SIG-M5 (cell line): ENCODE measurements at places on chromosomes 6 and 20.

GRCh38 chr6:151869345-151869744, 61.9 kb downstream of the ESR1 start:
- DNase-seq = no peak

DNA sequence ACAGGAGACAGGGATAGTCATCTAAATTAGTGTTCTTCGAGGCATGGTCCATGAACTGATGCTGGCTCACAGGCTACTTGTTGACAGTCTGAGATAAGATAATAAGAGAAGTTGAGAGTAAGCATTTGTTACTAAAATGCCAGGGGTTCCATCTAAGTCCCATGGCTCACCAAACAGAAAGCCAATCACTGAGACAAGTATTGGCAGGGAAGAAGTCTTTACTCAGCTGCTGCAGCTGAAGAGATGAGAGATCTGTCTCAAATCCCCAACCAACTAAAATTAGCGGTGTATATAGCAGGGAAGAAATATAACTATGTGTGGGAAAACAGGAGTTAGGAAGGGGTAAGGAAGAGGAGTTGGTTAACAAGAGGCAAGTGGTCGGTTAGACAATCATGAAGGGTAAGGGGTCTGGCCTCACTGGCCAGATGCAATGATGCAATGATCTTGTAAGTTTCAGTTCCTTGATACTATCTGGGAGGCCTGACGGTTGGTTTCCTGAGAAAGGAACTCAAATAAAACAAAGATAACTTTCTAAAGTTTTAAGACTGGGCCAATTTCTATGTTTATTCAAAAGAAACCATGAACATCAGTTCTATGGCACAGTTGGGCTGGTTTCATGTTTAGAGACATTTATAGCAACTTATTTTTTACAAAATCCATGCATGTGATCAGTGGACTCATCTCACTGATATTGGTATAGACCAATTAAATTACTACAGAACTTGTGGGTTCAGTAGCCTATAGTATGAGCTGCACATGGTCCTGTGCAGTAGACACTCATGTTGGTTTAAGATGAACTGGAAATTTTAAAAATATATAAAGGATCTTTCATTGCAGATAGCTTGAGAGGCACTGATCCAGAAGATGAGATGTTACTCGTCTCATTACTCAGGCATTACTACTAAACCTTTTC, 9.9 kb upstream of the HEBP2 start:
- DNase-seq = no peak

DNA sequence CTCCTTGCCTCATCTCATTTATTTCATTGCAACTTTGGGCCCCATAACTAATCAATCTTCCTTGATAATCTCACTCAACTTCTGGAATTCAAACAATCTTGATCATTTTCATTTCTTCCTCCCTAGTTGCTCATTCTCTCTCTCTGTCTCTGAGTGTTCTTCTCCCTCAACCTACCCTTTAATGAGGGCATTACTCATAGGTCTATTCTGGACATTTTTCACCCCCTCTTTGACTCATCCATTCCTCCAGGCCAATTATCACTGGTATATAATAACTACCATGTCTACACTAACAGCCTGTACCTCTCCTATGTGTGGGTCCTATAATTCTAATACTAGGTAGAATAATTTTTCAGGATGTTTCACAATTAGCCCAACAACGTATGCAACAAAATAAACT, 78.8 kb downstream of the COL21A1 start:
- no peak for DNase-seq

GRCh38 chr6:118740372-118740771, 89.0 kb upstream of the CEP85L start:
- DNase-seq = no peak

DNA sequence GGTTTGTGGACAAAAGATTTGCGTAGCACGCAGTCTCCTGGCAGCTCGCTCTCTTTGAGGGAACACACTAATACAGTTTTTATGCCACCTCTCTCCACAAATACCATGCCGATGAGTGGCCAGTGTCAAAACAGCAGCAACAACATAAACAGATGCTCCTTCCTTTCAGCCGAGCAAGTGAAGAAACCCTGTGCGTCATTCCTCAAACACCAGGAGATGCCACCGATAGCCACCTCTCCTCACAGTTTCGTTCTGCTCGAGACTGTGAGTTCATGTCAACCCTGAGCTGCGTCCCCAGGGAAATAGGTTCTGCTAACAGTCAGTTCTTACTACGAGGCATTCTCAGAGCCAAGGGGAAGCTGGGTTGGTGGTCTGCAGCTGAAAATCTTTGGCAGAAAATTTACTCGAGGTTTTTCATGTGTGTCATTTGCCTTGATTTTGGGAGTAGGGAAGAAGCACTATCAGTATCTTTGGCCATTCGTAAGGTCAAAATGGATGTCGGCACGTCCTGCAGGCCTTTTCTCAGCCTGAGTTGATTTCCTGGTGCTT, 59.9 kb downstream of the EYA2 start:
- no peak for DNase-seq

GRCh38 chr6:4491501-4492260, 284.5 kb upstream of the CDYL start:
- no peak for DNase-seq

DNA sequence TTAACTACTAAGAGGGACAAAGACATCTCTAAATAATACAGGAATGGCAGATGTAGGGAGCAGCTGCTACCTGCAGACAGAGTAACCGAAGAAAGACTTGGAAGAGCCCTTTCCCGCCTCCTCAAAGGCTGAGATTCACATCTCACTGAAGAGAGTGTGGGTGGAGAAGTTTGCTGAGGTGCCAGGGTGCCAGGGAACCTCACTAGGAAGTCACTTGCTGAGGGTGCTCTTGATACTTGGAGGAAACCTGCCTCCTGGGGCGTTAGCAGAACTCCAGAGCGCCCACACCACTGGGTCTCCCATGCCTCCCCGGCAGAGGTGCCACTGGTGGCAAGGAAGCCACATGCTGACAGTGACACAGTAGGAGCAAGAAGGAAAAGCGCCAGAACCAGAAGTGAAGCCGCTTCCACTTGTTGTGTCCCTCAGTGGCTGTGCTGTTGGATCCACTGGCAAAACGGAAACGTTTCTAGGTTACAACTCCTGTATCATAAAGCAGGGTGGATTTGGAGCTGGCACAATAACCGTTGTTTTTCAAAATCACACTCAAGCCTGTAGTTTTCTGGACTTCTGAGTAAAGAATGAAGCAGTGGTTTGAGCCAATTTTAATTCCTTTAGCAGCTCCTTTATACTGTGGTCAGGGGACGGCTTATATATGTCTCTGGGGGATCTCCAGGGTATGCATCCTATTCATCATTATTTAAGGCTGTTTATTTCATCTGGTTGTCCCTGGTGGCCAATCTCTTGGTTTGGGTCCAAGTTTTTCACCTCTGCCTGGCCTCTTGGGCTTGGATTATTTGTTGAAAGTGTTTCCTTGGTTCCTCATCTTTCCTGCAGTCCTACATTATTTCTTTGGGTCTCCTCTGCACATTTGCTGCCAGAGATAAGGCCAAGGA, 64.5 kb downstream of the CDC5L start:
- DNase-seq = no peak

GRCh38 chr6:15521582-15521981, 141.2 kb downstream of the DTNBP1 start:
- no peak for DNase-seq

DNA sequence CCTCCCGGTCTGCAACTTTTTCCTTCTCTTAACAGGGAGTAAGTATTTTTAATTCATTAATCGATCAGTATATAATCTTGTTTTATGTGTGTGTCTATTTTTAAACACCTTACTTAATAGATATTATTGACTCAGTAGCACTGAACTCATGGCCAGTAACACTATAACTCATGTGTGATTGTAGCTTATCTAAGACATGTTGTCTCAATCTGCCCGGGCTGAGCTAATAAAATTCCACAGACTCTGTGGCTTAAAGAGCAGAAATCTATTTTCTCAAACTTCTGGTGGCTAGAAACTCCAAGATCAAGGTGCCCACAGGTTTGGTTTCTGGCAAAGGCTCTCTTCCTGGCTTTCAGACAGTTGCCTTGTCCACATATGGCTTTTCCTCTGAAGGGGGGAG, 68.8 kb upstream of the TNFAIP3 start:
- DNase-seq = no peak

GRCh38 chr20:5171790-5172164, 45.0 kb downstream of the CDS2 start:
- no peak for DNase-seq

- DNase-seq = no peak
Observed at GRCh38 chr6:14822679-14823078, 423.2 kb upstream of the JARID2 start.

DNA sequence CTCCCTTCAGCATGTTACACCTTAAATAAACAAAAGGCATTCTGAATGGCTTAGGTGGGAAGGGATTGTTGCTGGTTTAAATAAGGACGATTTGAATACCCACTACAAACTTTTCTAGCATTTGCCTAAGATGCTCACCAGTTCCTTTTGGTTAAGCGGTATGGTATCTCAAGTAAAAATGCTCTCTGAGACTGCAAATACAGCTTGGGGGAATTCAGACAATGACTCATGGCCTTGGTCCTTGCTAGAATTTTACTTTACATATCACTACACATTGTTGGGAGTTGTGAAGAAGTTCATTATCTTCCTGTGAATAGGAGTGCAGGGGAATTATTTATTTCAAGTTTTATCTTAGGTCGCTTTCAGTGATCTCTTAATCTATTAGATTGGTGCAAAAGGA, 670.7 kb downstream of the UTRN start:
- no peak for DNase-seq

DNA sequence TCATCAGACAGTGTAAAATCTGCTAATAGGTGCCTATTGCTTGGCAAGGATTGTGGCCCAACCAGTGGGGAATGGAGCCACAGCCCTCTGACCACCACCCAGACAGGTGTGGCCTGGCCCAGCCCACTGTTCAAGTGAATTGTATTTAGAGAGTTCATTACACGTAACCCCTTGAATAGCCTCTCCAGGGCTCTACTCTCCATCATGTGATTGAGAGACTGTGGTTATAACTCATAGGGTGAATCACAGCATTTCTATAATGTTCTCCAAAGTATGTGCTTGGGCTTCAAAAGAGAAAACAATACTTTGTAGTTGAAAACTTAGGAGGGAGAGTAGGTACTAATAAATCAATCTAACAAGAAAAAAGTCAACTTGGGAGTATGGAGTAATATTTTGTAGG, 38.4 kb downstream of the ALDH8A1 start:
- no peak for DNase-seq

- DNase-seq = no peak
Observed at GRCh38 chr20:16898433-16898832, 150.3 kb downstream of the OTOR start.

DNA sequence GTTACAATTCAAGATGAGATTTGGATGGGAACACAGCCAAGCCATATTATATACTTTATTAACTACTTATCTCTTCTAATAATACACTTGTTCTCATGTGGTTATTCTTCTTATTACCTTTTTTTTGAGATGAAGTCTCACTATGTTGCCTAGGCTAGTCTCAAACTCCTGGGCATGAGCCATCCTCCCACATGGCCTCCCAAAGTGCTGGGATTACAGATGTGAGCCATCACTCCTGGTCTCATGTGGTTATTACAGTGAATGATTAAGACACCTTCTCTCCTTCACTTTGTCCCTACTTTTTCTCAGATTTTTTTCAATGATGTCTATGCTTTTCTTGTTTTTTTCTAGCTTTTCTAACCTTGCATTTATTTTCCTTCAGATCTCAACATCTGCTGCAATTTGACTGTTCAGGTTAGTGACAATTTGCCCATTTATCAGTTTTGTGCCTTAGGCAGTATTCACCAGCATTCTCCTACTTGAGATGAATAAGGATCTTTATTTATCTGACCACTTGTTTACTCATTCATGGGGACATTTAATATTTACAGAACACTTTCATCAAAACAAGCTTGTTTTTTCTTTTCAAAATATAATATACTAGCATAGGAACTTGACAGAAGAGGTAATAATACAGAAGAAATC, 105.7 kb downstream of the SLC16A10 start:
- no peak for DNase-seq

DNA sequence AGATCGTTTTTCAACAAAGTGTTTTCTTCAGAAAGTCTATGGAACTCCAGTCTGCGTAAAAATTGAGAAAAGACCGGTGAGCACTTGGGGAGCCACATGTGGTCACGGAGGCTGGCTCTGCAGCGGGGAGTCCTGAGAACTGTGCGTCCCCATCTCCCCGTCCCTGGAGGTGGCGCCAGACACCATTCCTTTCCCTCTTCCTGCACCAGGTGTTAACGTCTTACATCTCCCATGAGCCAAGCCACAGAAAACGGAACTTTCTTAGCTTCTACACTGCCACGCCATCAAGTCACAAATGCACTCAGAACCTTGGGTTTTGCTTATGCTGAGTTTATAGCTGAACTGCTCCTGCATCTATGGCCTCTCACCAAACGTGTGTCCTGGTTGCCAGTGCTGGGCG, 62.6 kb downstream of the GINS1 start:
- no peak for DNase-seq

- DNase-seq = no peak
Observed at GRCh38 chr20:54212226-54212625, 4.3 kb downstream of the PFDN4 start.

- DNase-seq = no peak
Observed at GRCh38 chr6:41785254-41785653, 2.2 kb upstream of the TOMM6 start.

DNA sequence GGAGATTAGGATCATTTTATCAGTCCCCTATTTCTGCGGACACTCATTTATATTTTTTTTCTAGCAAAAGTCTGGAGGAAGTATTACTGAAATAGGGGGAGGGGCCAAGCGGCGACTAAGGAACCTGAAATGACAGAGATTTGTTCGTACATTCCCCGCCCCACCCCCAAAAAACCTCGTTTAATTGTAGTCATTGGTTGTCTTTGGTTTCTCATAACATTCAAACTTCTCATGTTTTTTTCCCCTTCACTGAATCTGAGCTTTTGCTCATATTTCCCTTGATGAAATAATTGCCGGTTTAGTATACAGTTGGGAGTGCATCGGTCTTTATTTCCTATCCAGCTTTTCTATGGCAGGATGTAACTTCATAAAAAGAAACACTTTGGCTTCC, 768 bp upstream of the FYN start:
- DNase-seq = no peak

DNA sequence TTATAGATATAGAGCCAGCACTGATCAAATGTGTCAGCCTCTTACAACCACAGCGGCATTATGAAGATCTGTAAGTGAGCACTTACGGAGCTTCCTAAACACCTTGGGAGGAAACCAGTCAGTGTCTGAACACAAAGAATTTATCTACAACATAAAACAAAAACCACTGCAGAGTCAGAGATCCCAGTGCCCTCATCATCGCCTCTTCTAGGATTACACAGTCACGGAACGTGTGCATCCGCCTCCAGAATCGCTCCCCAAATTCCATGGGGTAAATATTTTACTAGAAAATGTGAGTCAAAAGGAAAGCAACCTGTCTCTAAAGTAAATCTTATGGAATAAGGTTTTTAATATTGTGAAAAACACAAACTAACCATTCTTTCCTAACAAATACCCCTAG, 243.6 kb downstream of the PACRG start:
- DNase-seq = no peak

GRCh38 chr6:140366991-140367390, 992.5 kb upstream of the CITED2 start:
- DNase-seq = no peak

DNA sequence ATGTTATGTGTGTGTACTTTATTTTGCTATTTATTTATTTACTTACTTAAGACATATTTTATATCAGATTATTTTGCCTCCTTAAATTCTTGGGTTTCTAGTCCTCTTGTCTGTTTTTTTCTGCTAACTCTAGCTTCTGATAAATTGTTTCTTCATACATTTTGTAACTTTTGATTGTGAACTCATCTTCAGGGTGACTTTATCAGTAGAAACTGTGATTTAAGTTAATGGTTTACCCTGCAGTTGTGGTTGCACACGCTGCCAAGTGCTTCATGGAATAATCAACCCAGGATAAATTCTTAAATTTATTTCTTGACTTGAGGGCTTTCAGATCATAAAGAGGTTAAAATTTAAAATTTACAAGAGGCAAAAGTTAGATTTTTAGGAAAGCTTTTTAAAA, 173.3 kb downstream of the CENPW start:
- DNase-seq = no peak
